ENCODE measurements at places on chromosomes 5 and 9.

DNA sequence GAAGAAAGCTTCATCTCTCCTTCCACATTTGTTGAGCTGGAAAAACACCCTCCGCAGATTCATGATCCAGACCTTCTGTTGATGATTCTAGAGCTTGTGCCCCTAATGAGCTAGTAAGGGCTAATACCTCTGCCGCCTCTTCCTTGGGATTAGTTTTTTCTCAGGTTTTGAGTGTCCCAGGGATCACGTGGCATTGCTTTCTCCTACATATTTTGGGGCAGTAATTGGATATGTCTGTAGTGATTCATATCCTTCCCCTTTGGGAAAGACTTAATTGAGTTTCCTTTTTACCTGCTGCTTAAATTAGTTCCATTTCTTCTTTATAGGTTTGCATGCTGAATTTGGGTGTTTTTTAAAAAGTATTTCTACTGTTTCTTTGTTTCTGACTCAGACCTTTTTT, 143.9 kb downstream of the GOLPH3 start:
- peak; percentile 37 for DNase-seq

DNA sequence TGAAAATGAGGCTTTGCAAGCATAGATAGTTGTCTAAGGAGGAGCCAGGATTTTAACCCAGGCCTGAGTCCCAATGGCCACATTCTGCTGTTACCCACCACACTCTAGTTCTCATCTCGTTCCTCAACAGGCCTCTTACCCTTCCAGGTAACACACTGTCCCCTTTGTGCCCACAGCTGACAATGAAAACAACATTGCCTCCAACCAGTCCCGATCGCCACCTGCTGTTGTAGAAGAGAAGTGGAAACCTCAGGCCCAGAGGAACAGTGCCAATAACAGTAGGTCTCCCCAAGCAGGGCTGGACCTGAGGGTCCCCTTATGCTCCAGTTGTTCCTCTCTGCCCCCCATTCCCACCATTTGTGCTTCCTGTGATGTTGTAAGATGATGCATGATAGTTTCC, 30.4 kb downstream of the AMBP start:
- DNase-seq = peak; percentile 6

- DNase-seq = no peak
Measured at GRCh38 chr9:135665795-135666189, 2.7 kb downstream of the LCN9 start.

DNA sequence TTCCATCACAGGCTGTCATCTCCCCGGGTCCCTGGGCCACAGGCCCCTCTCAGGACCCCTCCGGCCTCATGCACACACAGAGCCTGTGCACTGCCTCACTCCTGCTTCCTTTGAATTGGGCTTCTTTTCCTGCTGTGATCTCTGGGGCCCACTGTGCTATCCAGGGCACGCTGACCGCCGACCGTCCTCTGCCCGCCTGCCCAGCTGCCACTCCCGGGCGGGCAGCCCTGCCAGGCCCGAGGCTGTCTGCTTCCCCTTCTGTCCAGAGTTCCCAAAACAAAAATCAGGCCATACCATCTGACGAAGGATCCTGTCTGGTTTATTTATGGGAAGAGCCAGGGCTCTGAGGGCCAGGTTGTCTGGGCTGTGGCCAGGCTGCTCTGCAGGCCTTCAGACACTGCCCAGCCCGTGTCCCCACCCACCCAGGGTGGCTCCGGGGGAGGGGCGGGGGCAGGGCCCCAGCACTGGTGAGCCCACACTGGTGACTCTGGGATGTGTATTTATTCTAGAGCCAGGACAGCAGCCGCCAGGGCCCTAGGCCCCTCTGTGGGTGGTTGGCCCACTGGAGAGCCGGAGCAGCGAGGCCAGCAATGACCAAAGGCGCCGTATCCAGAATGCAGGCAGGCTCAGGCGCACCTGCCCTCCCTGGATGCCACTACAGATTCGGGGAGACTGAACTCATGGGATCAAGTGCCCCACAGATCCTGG, 57.0 kb downstream of the ADAMTS2 start:
- no peak for DNase-seq

- DNase-seq = no peak
Measured at GRCh38 chr5:60996368-60996767, 51.4 kb downstream of the NDUFAF2 start.

GRCh38 chr9:81053298-81054025, 635.9 kb downstream of the TLE1 start:
- no peak for DNase-seq

DNA sequence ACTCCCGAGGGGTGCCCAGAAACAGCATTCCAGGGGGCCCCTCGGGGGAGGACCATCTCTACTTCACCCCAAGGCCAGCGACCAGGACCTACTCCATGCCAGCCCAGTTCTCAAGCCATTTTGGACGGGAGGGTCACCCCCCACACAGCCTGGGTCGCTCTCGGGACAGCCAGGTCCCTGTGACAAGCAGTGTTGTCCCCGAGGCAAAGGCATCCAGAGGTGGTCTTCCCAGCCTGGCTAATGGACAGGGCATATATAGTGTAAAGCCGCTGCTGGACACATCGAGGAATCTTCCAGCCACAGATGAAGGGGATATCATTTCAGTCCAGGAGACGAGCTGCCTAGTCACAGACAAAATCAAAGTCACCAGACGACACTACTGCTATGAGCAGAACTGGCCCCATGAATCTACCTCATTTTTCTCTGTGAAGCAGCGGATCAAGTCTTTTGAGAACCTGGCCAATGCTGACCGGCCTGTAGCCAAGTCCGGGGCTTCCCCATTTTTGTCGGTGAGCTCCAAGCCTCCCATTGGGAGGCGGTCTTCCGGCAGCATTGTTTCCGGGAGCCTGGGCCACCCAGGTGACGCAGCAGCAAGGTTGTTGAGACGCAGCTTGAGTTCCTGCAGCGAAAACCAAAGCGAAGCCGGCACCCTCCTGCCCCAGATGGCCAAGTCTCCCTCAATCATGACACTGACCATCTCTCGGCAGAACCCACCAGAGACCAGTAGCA, 83.9 kb downstream of the GOLPH3 start:
- DNase-seq = no peak

- DNase-seq = no peak
Measured at GRCh38 chr9:93154293-93154903, 20.3 kb upstream of the NINJ1 start.

GRCh38 chr5:135219868-135220267, 179.2 kb downstream of the MACROH2A1 start:
- DNase-seq = no peak

GRCh38 chr5:121628783-121629182, 222.9 kb upstream of the FTMT start:
- no peak for DNase-seq

All from RPMI7951 (cell line).